ENCODE measurements at places on chromosomes 12 and 14. TPM values are rescaled to one million over a fixed set of nuclear protein-coding genes. Genes with fewer than 3 reads are reported as not detected.

DNA sequence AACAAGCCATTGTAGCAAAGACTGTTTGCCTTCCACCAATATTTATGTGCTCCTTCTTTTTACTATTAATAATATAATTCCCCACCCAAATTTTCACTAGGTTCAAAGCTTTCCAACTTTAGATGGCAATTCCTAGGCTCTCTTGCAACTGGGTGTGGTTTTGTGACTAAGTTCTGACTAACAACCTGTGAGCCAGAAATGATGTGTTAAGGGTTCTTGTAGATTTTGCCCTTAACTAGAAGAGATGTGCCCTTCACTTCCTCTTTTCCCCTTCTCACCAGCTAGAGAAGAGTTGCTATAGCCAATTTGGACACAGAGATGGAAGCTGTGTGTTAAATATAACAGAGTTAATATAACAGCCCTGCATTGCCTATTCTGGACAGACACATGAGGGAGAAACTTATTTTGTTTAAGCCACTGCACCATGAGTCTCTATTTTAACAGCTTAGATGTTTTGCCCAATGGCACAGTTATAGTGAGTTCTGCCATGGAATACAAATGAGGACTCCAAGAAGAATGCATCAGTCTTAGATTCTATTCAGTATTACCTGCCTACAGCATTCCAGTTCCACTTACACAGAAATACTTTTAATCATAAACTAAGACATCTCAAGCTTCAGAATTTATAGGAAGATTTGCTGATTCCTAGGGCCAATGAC is 216.2 kb downstream of the DUSP6 start:
- no peak for DNase-seq

- DNase-seq = no peak
Measured at GRCh38 chr12:25156061-25156460, 38.9 kb downstream of the DNAI7 start.

DNA sequence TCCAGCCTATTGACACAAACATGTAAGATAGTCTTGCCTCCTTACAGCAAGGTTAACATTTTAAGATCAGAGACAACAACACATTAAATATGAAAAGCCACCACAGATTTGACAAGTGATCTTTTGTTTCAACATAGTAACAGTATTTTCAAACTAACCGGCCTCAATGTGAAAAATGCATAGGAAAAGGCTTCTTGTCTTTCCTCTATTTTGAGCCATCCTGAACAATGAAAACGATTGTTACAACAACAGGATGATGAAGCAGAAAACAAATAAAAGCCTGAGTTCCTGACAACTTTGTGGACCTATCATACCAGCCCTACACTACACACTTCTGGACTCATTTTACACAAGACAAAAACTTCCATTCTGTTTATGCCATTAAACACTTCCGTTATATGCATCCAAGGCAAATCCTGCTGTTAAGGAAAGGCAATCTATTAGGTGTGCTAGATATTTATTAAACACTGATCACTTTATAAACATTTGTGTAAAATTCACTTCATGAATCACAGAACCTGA is 37.3 kb downstream of the BAZ1A start:
- DNase-seq = no peak

DNA sequence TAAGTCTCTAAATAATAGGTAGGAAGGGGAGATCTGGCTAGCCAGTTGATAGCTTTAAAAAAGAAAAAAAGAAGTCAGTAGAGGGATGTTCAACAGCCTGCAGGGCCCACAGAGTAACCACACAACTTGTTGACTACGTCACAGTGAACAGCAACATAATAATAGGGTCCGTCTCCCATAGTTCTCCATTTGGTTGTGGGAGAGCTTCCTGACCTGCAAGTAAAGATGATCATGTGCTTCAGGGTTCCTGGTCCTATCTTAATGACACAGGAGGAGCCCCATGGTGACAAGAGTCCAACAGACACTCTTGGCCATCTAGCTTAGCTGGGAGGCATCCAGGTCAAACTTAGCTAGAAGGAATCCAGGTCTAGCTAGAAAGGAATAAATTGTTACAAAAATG is 36.2 kb downstream of the FGD6 start:
- DNase-seq = no peak

DNA sequence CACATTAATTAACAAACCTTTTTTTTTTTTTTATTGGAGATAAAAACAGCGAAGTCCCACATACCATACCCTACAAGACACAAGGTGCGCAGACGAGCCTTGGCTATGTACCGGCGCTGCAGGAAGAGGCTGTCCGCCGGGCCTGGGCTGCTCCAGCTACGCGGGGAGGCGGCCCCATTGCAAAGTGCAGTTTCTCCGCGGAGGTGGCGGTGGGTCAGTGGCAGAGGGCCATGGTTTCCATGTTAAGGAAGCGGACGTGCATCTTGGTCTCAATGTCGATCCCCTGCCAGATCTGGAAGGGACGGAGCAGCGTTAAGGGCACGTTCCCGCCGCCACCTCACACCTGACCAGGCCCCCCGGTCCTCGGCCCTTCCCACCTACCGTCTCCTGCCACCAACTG is 60.3 kb downstream of the TESC start:
- DNase-seq = no peak

DNA sequence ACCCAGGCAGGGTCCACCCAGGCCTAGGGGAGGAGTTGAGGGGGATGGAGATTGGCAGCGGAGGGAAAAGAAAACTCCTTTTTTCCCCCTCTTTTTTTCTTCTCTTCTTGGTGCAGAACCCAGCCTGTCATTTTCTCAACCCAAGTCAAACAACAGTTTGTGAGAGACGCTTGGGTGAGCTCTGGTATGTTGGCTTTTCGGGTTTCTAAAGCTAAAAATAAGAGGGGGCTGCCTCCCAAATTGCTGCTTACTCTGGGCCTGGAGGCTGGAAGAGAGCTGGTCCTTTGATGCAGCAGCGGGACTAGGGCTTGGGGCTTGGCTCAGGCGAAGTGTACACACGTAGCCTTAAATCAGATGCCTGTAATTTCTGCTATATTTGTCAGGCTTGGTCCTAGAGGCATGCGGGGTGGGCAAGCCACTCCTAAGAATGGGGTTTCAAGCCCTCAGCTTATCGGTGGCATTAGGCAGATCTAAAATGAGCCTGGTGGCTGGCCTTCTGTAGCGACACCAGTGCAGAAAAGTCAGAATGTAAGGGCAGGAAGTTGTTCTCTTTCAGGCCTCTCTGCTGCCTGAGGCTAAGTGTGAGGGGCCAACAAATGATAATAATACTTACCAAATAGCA is 816 bp upstream of the SLC8A3 start:
- peak; percentile 51 for DNase-seq

DNA sequence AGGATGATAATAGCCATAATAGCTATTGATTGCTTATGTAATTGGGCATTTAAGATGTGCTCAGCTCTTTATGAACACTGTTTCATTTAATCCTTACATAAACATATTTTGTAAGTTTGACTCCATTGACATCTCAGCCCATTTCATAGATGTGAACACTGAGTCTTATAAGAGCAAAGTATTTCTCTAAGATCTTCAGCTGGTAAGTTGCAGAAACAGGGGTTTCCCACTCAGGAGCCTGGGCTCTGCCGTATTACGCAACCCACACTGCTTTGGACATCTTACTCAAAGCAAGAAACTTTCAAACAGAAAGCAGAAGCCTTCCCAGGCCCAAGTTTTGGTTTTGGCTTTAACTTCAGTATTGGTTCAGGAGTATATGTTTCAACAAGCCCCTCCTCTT is 705.1 kb downstream of the MED13L start:
- no peak for DNase-seq

DNA sequence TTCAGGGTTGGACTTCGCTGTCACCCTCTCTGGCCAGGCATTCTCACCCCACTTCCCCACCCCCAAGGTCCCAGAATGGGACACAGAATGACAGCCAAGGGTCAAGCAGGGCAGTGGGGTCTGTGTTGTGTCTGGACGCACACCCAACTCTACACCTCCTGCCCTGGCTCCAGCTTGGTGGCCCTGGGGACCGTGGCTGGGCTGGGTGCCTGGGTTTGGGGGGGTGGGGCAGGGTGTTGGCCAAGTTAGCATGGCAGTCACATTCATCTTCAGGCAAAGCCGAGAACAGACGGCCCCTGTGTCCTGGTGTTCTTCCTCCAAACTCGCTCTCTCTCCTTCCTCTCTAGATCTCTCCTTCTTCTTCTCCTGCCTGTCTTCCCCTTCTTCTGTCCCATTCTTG is 5.6 kb downstream of the LRP1 start:
- DNase-seq = no peak

- DNase-seq = no peak
Measured at GRCh38 chr12:131828671-131829355, 620 bp downstream of the MMP17 start.

- no peak for DNase-seq
Measured at GRCh38 chr12:117686911-117687377, 281.8 kb downstream of the KSR2 start.

DNA sequence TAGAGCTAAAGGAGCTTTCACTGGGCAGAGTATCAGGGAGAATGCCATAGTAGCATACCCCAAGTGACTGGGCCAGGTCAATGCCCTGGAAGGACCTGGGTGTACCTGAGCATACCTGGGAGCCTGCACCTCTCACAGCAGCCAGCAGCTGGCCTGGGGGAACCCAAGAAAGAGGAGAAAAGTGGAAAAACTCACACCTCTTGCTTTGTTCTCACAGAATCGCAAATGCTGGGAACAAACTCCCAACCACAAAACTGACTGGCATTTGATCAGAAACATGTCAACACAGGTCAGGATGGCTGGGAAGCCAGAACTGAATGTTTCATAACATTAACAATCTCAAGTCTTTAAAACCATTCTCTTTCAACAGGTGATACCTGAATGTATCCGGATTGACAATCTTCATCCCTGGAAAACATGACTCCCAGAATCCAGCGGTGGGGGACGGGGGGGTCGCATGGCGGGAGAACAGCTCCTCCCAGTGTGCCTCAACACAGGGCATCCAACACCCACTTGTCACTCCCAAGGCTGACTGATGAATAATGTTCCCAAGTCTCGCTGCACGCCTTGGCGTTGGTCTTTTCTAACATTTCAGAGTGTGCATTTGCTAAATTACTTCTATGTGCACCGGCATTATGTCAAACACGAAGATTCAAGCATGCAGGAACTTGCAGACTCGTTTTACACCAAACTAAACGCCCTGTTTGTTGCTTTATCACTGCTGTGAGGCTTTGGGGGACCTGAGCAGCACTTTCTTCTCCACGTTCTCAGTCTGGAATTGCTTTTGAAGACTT is 7.9 kb downstream of the FOXN3 start:
- DNase-seq = no peak

DNA sequence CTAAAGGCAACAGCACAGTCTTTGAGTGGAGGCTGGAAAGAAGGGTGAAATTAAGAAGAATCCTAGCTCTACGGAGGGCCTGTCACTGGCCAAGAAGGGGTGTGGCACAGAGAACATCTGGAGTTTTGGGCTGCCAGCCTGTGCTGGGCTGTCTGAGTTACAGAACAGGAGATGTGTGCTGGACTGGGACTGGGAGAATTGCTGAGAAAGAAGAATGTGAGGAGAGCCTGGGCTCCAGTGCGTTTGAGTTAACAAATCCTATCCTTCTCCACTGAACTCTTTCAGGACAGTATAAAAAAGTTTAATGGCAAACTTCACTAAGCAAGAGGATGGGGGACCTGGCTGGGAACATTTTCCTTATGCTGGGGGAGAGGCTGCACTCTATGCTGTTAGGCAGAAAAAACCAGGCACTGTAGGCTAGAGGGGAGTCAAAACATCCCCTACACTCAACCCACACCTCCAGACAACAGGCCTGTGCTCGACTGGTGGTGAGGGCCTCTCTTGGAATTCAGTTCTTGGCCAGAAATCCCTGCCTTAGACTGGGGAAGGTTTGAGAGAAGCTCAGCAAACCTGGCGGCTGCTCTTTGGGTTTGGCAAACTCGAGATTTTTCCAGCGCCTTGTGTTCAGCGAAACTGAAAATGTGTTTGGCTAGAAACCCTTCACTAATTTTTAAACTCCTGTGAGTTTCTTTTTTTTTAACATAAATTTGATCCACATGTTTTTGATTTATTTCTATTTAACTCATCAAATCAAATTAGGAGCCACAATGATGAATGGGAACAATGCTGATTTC is 217.3 kb downstream of the MON2 start:
- peak; percentile 80 for DNase-seq

DNA sequence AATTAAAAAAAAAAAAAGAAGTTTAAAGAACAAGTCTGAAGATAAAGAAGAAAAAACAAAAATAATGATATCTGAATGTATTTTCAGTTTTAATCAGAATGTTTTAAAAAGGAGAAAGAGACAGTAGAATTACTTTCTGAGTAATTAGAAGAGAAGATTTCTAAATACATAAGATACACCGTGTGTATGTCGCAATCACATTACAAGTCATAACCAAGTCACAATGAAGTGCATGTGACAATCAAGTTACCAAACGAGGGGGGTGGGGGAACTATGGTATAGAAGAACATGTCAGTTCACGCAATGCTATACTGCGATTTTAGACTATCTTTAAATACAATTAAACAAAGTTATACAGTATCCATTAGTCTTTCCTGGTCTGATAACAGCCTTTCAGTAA is 1464.1 kb upstream of the FLRT2 start:
- no peak for DNase-seq

Gene SOX5
- total RNA-seq = 13.0 TPM

Gene SIRT4
- 1.2 TPM for total RNA-seq

Gene TEX52
- total RNA-seq = not detected

Gene BDKRB1
- total RNA-seq = 0.18 TPM

Gene WSCD2
- 0.71 TPM for total RNA-seq

Gene EFS
- 18.2 TPM for total RNA-seq

Gene CPNE6
- not detected for total RNA-seq
